ENCODE measurements at places on chromosomes 13 and 19. TPM values are rescaled to one million over a fixed set of nuclear protein-coding genes. Genes with fewer than 3 reads are reported as not detected.
A peak's percentile ranks its signal among the peaks of the same experiment; 100 is the strongest.

DNA sequence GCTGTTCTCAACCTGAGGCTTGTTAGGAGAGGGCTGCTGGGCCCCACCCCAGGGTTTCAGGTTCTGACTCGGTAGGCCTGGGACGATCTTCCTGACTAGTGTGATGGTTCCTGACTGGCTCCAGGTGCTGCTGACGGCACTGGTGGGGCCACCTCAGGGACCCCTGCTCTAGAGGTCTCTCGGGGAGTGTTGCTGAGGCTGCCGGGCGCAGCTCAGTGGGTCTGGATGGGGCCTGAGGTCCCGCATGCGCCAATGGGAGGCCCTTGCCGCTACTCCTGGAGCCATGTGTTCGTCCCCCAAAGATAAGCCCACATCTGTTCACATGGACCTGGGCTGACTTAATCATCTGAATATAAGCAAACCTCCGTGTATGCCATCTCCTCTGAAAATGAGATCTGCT, 133.0 kb downstream of the ATP11A start:
- DNase-seq: no peak

DNA sequence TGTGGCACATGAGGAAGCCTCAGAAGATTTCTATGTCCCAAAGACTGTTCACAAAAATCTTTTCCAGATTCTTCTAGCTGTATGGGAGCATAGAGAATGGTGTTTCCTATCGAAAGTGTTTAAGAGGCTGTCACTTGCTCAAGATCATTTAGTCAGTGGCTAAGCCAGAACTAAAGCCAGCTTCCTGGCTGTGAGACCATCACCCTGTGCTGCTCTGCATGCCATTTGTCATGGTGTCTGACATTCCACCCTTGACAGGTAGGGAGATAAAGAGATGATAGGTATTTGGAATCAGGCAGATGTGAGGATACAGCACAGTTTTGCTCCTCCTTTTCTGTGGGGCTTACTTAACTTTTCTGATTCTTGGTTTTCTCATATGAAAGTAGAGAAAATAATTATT, 177.3 kb downstream of the DNAJC15 start:
- DNase-seq: no peak

GRCh38 chr13:39952249-39953233, 297.1 kb downstream of the COG6 start:
- DNase-seq: no peak

GRCh38 chr13:60647547-60647946, 250.5 kb downstream of the TDRD3 start:
- DNase-seq: no peak

- peak; percentile 84 for DNase-seq
These were observed 27.7 kb downstream of the ZNF844 start for GRCh38 chr19:12092065-12092867.

DNA sequence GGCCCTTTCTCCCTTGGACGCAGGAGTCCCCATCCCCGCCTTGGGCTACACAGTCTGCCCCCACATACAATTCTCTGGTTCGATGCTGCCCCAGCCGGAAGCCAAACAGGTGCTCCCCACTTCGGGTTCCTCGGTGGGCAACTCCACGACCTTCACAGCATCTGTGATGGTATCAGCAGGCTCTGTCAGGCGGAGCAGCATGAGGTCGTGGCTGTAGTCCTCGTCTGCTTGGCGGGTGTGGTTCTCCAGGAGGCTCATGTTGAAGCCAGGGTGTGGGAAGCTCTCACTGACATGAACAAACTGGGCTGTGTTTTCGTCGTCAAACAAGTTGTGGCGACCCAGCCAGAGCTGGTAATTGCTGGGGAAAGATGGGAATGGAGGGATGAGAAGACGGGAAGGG, 3.5 kb downstream of the KLK1 start:
- DNase-seq: no peak

GRCh38 chr19:58571575-58571947, 1.6 kb downstream of the MZF1 start:
- DNase-seq: peak; percentile 19

DNA sequence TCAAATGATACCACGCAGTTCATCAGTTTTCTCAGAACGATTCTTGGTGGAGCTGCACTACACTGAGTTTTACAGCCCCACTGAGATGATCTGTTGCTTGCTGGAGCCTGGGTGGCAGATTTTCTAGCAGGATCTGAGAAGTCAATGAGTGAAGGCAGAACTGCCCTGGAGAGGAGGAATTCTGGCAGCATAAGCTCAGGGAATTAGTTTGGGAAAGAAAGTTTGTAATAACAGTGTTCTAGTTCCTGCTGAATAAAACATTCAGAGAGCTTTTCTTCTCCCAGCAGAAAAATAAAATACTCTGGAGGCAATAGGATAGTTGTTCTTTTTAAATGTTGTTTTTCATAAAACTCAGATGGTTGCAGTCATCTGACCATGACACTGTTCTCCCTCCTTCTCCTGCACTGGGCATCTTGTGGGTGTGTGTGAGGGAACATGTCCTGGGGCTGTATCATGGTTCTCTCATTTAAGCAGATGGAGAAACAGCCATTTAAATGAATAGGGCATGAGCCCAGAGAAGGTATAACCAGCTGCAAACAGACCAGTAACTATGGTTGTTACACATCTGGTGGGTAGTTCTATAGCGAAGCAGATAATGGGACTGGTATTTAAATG, 29.6 kb downstream of the OLFM4 start:
- no peak for DNase-seq

DNA sequence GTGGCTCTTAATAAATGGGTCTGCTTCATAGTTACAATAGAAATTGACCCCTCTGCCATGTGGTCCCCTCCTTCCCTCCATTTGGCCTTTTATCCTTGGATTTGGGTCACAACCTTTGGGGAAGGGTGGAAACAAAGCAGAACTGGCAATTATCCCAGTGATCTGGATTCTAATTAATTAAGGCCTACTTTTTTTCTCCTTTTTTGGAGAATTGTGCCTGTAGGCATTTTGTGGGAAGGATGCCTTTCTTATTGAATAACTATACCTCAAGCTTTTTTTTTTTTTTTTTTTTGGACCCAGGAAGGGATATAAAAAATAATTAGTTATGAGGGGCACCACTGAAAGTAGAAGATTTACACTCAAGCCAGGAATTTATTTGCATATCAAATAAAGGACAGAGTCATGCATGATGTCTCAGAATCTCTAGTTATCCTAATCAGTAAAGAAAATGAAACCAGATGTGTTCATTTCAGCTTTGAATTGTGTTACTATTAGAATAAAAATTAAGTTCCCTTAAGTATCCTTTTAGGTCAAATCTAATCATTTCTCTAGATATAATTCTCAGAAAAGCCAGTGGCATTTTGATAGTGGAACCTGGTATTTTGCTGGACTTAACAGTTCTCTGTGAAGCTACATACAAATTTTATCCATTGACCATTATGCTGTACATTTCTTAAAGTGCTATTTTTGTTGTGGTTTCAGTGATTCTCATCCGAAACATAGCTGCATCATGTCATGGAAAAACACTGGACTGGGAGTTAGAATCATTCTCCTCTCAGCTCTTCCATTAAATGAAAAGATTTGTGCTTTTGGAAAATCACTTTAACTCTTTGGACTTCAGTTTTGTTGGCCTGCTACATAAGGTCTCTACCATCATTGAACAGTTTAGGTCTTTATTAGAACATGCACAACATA, 129.3 kb downstream of the KCNRG start:
- no peak for DNase-seq

GRCh38 chr19:49364083-49364737, 533 bp downstream of the DKKL1 start:
- no peak for DNase-seq

- no peak for DNase-seq
These were observed 161.5 kb downstream of the MZT1 start for GRCh38 chr13:72565893-72566292.

- DNase-seq: no peak
These were observed 111.7 kb upstream of the IRS2 start for GRCh38 chr13:109897988-109898624.

- DNase-seq: no peak
These were observed 227.1 kb downstream of the GGACT start for GRCh38 chr13:100361504-100361903.

GRCh38 chr13:25771202-25771601, 280.6 kb downstream of the SHISA2 start:
- DNase-seq: no peak

DNA sequence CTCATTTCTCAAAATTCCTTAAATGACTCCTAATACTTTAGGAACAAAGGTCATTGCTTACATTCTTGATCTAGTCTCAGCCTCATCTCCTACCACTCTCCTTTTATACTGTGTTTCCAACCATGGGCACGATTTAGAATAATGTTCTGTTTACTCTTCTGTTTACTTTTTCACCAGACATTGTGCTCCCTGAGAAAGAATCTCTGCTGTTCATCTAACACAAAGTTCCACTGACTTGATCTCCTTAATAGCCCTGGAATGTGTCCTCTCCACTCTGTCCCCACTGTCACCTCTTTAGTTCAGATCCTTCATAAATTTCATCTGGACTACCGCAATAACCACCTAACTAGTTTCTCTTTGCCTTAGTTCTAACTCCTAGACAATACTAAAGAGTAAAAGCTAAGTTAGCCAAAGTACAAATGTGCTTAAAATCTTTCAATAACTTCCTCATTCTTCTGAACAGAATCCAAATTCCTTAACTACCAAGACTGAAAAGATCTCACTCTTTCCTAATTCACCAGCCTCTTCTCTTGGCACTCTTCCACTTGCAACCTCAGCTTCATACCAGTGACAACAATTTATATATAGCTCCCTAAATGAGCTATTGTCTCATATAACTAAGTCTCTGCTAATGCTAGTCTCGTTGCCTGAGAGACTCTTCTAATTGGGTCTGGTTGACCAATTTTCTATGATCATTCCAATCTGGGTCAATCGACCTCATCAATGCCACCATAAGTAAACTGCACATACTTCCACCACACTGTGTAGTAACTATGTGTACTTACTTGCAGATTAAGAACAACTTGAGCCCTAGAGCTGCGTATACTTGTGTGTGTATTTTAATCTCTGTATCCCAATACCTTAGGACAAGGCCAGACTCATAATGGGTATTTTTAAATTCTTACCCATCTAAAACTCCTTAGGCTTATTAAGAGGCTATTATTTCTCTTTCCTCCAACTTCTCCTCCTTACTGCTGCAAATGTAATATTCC, 179.9 kb downstream of the VWA8 start:
- DNase-seq: no peak

DNA sequence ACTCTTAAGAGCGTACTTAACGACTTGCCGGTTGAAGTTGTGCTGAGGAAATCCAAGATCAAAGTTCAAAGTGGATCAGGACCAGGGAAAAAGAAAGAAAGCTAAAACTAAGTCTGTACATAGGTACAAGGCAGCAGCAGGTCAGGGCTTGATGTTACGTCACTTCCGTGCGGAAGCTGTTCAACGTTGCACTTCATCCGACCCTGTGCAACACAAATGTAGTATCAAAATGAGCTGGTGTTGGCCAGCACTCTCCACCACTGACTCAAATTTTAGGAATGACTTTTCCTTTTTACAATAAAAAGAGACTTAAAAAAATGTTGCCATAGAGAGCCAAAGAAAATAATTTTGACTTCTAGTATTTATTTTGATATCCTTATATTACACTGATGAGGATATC, 1315.4 kb downstream of the EFNB2 start:
- DNase-seq: no peak

DNA sequence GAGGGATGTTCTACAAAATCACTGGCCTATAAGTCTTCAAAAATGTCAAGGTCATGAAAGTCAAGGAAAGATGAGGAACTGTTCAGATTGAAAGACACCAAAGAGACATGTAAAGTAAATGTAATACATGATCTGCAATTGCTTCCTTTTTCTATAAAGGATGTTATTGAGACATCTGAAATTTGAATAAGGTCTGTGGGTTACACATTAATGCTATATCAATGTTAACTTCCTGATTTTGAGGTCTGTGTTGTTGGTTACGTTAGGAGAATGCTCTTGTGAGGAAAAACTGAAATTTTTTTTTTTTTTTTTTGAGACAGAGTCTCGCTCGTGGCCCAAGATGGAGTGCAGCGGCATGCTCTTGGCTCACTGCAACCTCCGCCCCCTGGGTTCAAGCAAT, 197.4 kb downstream of the RGCC start:
- DNase-seq: no peak

DNA sequence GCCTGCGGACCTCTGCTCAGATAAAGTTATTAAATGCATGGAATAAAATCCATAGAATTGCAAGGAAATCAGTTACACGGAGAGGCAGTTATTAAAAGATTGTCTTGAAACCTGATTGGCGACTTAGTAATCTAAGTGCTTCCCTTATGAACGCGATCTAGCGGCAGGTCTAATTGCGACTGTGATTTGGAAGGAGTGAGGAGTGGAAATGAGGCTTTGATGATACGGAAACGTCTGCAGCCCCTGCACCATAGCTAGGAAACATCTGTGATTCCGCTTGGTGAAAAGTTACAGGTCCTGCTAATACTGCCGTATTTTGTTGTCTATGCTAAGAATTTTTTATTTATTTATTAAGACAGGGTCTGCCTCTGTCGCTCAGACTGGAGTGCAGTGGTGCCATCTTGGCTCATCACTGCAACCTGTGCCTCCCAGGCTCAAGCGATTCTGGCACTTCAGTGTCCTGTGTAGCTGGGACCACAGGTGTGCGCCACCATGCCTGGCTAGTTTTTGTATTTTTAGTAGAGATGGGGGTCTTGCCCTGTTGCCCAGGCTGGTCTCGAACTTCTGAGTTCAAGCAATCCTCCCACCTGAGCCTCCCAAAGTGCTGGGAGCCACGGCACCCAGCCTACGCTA, 887 bp downstream of the NDUFS7 start:
- no peak for DNase-seq

- no peak for DNase-seq
These were observed 5.4 kb downstream of the RSPH6A start for GRCh38 chr19:45809643-45810159.

DNA sequence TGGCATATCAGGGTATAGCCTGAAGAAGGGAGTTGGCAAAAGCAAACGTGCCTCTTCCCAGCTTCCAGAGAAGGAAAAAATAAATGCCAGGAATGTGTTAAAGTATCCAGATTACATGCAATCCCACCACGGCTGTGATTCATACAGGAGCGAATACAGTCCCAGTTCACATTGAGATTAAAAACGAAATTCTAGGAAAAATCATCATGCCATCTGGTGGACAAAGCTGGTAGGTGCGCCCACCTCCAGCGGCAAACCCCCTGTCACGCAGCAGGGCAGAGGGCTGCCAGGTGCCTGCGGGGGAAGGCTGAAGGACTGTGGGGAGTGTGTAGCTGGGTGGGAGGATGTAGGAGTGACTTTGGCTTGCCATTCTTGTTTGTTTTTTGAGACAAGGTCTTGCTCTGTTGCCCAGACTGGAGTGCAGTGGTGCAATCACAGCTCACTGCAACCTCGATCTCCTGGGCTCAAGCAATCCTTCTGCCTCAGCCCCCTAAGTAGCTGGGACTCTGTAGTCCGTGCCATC, 6.4 kb upstream of the DMWD start:
- peak; percentile 65 for DNase-seq

The TUBGCP3 gene
- 57.4 TPM for total RNA-seq

The ZNF738 gene
- total RNA-seq: 20.1 TPM

The ZNF100 gene
- 28.4 TPM for total RNA-seq

The NCAN gene
- not detected for total RNA-seq

The PCDH17 gene
- total RNA-seq: not detected

The OLFM2 gene
- total RNA-seq: 9.2 TPM

The ZNF541 gene
- total RNA-seq: 0.10 TPM

The GPR183 gene
- 5.0 TPM for total RNA-seq

The MYCBP2 gene
- 107 TPM for total RNA-seq

The PTH2 gene
- not detected for total RNA-seq

The SLC25A41 gene
- total RNA-seq: 0.18 TPM

The TSKS gene
- 1.1 TPM for total RNA-seq

The CYP4F2 gene
- not detected for total RNA-seq

The HPN gene
- not detected for total RNA-seq

The UNC13A gene
- 0.03 TPM for total RNA-seq

The TNFRSF19 gene
- not detected for total RNA-seq

The ZNF112 gene
- not detected for total RNA-seq
